RWPE1 (cell line): ENCODE measurements at places on chromosomes 2 and 18.

DNA sequence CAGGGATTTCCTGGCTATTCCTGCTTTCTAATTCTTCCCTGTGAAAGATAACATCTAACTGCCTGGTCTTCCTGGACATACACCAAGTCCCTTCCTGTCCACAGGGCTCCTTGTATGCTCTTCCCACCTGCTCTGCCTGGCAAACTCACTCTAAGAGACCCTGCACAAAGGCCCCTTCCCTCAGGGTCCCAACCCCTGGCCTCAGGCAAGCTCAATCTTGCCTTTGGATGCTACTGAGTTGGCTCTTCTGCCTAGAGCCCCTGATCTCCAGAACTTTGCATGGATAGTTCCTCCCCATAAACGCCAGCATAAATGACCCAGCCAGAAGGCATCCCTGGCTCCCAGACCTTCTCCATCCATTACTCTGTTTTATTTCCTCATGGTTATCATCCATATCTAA is 98.3 kb upstream of the OTOS start:
- no peak for DNase-seq

DNA sequence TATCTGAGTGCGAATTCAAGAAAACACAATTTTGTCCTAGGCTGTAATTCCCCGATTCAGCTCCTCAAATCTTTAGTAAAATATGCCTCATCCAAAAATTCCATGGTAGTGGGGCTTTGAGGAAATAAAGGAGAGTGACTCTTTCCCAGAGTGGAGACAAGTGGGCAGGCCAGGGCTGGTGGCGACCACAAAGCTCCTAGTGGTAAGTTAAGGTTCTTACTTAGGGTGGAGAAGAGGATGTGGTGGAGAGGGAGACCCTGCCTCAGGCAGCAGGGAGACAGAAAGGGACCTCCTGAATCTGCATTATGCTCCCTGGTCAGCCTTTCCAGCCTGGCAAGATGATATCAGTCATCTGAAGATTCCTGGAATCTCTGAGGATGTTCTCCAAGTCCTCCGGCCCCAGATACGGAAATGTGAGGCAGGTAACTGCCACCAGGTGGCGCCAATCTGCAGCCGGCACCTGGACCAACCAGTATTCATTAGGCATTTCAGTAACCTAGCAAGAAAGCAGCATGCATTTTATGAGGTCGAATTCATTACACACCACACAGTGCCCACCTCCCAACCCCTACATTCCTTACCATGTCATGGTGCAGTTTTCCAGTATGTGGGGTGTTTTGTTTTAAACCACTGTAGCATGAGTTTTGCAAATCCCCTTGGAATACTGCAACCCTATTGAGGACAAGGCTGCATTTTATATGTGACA is 106.4 kb downstream of the POLE4 start:
- DNase-seq, result peak; percentile 59

DNA sequence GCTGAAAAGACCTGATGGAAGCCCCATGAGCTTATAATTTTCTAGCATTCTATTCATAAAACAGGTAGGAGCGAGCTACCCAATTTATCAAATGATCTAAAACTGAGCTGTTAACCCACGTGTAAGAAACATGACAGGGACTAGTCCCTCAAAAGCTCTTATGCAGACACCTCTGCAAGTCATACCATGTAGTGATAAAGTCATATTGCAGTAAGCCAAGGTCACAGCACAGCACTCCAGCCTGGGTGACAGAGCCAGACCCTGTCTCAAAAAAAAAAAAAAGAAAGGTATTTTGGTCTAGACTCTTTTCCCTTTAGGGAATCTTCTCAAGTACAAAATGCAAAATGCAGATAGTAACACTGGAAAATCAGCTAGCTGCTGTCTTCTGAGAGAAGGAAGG is 58.9 kb upstream of the ARL5A start:
- no peak for DNase-seq

DNA sequence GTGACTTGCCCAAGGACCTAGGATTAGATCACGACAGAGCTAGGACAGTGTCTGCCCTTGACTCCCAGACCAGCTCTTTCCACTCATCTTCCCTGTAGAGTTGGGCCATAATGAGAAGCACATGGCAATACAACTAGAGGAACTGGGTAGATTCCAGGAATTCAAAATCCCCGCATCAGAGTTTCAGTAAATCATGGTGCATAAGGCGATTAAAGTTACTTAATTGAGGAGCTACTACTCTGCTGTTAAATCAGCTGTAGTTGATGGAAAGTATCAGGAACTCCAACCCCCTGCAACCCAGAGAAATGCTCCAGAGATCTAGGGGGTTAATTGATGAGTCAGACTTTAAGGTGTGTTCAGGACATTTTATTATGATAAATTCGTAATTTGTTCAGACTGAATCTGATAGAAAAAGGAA is 5.7 kb downstream of the ANTXR1 start:
- DNase-seq, result no peak

DNA sequence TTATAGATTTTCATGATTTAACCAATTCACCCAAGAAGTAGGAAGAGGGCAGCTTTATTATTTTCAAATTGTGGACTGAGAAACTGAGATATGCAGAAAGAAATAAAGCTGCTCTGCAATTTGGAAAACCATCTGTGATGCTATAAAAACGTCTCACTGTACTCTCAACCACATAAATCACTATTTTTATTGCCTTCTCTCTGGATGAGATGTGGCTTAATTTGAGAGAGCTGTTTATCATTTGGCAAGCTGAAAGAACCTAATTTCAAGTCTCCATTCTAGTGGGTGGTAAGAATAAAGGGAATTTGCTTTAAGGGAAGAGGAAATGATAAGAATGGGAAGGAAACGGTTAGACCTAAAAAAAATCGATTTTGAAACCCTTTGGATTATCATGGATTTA is 49.9 kb upstream of the CYP1B1 start:
- no peak for DNase-seq

DNA sequence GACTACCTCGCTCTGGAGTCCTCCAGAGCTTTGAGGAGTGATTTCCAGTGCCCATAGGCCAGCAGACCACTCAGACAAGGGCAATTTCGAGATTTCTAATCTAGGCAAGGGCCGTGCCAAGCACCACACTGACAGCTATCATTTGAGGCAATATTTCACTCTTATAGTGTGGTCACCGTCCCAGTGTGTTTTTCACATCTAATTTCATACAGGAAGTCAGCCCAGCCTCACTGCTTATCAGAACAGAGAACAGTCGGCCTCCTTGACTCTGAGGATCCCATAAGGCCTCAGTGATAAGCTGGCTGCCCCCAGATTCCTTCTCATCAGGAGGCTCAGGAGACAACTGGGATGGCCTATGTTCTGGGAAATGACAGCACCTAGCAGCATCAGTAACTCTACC is 581 bp downstream of the CAPN14 start:
- no peak for DNase-seq

- no peak for DNase-seq
Measured at GRCh38 chr18:48791636-48792105, 159.1 kb downstream of the SMAD7 start.

DNA sequence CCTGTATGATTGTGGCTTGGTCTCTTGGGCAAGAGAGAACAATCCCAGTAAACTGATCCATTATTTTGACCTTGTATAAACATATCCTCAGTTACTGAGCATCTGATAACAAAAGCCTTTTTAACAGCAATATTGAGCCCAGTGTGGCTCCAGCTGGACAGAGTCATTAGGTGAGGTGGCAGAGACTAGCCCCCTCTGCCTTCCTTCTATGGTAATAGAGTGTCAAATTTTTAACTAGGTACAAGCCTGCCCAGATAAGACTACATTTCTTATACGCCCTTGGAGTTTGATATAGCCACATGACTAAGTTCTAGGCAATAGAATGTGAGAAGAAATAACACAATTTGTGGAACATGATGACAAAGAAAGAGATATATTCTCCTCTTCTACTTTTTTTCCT is 56.2 kb downstream of the HNMT start:
- DNase-seq, result no peak

GRCh38 chr2:216584112-216584511 is 49.1 kb upstream of the IGFBP2 start:
- DNase-seq, result no peak

DNA sequence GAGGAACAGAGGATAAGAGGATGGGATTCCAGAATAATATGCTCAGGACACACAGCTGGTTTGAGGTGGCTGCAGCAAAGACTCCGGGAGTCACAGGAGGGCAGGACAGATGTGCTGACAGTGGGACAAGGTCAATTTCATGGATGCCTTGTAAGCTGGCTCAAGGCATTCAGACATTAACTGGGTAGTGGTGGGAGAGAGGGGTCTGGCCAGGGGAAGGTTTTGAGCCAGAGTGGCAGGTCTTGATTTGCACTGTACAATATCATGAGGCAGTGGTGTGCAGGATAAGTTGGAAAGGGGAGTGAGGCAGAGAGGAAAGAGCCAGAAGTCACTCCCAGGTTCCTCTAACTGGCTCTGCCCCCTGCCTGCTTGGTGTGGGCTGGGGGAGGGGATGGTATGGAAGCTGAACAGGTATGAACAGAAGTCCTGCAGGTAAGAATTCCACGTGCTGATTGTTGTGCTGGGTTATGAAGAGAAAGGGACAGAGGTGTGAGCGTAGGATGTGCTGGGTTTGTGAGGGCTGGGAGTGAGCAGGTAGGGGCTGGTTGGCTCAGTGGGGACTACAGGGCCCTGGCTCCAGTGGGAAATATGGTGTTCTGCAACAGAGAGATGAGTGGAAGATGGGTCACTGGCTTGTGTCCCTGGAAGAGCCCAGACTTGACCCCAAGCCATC is 141.7 kb upstream of the COPS8 start:
- no peak for DNase-seq

DNA sequence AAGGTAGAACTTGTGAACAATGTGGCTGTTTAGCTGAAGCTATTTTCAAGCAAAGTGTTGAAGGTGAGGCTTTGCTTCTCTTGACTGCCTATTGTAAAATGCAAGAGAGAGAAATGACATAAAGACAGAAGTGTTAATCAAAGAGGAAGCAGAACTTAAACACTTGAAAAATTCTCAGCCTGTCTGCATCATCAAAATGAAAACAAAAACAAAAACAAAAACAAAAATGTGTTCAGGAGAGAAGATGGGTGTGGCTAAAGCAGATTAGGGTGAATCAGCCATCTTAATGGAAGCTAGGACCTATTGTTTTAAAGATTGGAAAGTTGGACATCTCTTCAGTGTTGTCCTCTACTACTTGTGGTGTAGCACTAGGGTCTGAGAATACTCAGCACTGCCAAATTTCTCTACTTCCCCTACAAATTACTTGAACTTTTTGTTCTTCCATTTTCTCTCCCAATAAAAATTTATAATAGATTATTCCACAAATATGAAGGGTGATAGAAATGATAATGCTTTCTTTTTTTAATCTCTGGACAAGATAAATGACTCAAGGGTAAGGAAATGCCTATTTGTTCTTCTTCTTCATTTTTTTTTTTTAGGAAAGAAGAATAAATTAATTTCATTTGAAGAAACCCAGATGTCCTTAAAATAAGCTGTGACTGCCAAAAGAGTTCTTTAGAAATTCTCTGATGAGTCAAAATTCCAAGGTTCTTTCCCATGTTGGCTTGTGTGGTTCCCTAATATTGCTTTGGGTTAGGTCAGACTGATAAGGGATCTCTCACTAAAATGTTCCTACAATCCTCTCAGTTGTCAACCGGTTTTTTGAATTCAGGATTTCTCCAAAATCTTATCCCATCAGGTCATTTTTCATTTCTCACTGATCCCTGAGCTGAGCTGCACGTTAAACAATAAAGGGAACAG is 571.2 kb upstream of the ZEB2 start:
- no peak for DNase-seq

DNA sequence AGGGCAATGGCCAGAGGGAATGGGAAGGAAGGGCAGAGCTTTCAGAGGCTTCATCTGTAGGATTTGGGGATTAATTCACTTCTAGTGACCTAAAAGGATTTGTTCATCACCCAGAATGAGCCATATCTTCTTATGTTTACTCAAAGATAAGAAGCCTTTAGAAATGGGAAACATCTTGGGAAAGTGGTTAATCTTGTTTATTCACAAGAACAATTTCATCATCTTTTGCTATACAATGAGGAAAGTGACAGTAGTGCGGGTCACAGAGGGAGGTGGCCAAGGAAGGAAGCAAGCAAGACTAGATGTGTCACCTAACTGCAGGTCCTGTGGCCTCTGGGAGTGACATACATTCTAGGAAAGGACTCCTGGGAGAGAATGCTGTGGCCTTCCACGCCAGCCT is 140.4 kb upstream of the ALPP start:
- no peak for DNase-seq

GRCh38 chr18:36031407-36031806 is 36.0 kb downstream of the RPRD1A start:
- no peak for DNase-seq

GRCh38 chr2:79085382-79085781 is 2.4 kb downstream of the REG1B start:
- no peak for DNase-seq

DNA sequence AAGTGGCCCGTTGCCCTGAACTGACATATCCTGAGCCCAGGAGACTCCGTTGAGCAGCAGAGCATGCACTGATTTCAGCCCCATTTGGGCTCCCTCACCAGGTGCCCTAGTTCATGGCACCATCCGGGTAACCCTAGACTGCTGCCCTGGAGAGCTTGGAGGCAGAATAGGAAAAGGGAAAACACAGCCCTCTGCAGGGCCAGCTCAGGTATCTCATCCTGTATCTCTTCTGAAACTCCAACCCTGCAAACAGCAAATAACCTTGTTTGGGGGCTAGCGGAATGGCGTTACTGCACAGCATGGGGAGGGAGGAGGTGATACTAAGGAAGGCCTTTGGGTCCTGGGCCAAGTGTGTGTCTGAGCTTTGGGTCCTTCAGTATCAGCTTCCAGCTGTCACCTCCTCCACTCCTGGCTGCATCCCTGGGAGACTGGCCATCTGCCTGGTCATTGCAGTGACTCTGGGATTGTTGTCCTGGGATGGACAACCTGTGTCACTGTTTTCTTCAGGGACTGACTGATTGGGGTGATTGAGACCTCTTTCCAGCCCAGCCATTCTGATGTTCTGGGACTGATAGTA is 233.8 kb upstream of the SKOR2 start:
- no peak for DNase-seq

DNA sequence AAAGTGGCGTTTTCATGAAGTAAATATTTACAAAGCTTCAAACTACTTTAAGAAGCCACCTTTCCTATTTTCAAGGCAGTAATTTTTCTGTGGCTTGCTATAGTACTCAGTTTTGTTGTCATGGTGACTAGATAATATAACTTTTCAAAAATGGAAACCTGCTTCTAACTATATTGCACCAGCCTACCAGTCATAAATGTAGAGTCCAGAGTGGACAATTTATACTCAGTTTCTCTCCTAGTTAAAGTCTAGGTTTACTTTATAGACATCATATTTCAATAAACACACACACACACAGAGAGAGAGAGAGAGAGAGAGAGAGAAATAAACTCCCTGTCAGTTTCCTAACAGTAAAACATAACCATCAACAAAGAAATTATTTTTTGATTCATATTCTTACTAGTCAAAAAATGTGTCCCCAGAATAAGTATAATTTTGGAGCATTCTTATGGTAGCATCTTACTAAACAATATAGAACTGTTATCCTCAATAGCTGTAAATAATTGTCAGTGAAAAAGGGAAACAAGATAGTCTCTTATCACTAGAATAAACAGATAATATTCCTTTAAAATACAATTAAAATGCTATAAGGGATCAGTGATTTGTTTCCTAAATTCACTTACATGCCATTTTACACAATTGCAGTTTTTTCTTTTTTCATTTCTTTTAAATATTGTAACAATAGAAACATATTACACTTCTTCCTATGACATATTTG is 163.5 kb upstream of the BOD1L2 start:
- DNase-seq, result no peak
